ENCODE measurements at places on chromosomes 2 and 18.

- DNase-seq: no peak
Observed at GRCh38 chr18:35573531-35573930, 8.0 kb upstream of the GALNT1 start.

DNA sequence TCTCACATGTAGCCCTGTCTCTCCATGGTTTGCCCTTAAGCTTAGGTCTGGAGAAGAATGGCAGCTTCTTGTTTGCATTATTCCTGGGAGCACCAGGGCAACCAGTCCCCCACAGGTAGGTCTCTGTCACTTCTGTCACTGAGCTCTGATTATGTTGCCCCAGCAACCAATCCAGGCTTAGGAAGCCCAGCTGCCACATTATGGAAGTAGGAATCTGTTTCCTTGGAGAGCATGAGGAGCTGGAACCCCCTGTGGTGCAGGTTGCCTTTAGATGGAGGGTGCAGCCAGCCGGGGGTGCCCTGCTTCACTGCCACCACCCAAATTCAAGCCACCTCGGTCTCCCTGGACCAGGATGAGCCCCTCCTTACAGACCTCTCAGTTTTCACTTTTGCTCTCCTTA, 4.8 kb downstream of the RESP18 start:
- no peak for DNase-seq

DNA sequence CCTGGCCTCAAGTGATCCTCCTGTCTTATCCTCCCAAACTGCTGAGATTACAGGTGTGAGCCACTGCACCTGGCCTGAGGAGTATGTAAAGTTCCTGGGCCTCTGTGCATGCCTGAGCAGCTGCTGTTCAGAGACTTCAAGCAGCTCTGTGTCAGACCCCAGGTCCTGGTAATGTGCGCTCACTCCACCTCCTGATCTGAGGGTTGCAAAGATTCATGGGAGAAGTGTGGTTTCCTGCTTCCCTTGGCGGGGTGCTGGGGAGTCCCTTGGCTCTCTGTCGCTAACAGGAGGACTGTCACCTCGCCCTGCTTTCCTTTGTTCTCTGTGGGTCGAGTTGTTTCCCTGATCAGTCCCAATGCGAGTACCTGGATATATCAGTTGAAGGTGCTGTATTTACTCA, 8.6 kb upstream of the IL36A start:
- DNase-seq: no peak

DNA sequence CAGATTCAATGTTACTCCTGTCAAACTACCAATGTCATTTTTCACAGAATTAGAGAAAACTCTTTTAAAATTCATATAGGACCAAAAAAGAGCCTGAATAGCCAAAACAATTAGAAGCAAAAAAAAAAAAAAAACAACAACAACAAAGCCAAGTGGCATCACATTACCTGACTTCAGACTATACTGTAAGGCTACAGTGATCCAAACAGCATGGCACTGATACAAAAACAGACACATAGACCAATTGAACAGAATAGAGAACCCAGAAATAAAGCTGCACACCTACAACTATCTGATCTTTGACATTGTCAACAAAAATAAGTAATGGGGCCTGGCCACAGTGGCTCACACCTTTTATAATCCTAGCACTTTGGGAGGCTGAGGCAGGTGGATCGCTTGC, 53.2 kb downstream of the TAF4B start:
- no peak for DNase-seq

- DNase-seq: no peak
Observed at GRCh38 chr2:134233728-134234136, 20.1 kb upstream of the MGAT5 start.

DNA sequence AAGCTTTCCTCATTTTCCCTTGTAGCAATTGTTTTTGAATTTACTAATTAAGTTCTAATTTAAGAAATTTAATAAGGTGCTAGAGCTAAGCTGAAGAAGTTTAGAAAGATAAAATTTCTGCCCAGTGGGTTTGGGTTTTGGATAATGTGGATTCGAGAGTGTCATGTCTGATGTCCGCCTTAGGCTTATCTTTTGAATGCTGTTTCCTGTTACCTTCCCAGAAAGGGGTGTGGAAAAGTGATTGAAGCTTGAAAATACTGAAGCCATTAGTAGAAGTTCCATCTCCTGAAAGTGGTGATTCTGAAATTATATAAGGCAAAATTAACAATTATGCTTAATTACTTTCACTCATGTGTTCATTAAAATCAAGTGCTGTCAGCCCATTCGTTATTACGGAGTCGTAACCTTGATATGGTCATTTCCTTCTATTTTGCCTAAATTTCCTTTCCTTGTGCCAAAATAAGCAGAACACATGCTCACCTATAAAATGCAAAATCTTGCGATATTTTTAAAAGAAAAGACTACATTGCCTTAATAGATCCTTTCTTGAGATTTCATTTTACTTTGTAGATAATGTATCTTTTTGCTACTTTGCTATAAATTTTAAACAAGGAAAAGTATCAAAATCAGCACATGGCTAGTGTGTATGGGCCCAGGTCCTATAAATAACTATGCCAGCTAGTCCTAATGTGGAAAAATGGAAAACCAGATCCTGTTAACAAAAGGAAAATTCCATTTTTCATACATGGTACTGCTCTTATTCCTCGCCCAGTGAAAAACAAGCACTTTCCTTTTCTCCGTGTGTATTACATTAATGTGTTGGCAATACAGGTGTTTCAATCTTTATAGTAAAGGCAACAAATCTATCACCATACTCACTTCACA, 97.3 kb downstream of the ICOS start:
- DNase-seq: no peak

- DNase-seq: no peak
Observed at GRCh38 chr2:121451398-121451797, 79.3 kb upstream of the RNU4ATAC start.

- no peak for DNase-seq
Observed at GRCh38 chr2:46737577-46737976, 178.0 kb downstream of the MCFD2 start.

DNA sequence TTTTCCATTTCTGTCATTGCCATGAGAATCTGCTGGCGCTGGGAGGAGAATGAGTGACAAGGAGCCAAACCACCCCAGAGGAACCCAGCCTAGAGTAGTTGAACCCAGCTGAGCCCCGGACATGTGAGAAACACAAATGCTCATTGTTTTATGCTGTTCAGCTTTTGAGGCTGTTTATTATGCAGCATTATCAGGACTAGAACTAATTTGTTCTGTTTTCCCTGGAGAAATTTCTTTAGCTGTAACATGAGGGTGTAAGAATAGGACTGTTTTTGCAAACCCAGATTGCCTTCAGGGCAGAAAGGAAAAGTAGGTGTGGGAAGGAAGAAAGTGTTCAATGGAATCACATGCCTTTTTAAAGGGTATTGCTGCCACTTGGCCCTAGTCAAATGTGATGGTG, 28.5 kb upstream of the DOCK10 start:
- DNase-seq: no peak

- no peak for DNase-seq
Observed at GRCh38 chr18:3592864-3593263, 142.9 kb downstream of the TGIF1 start.

GRCh38 chr2:151670346-151670745, 63.9 kb downstream of the NEB start:
- DNase-seq: no peak

- no peak for DNase-seq
Observed at GRCh38 chr2:55408918-55409868, 10.5 kb downstream of the CCDC88A start.

DNA sequence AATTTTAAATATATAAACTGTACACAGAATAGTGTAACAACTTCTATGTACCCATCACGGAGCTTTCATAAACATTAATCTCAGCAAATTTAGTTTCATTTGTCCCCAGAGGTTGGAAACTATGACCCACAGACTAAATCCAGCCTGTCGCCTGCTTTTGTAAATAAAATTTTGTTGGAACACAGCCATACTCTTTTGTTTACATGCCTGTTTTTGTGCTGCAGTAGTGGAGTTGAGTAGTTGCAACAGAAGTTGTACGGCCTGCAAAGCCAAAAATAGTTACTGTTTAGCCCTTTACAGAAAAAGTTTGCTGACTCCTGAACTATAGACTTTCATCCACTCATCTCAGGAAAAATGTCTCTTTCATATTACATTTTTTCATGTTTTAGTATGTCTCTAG, 39.8 kb downstream of the RBM45 start:
- DNase-seq: peak; percentile 15

GRCh38 chr18:22705328-22705727, 227.8 kb upstream of the RBBP8 start:
- DNase-seq: peak; percentile 75

- no peak for DNase-seq
Observed at GRCh38 chr2:62313449-62314227, 117.7 kb downstream of the B3GNT2 start.

DNA sequence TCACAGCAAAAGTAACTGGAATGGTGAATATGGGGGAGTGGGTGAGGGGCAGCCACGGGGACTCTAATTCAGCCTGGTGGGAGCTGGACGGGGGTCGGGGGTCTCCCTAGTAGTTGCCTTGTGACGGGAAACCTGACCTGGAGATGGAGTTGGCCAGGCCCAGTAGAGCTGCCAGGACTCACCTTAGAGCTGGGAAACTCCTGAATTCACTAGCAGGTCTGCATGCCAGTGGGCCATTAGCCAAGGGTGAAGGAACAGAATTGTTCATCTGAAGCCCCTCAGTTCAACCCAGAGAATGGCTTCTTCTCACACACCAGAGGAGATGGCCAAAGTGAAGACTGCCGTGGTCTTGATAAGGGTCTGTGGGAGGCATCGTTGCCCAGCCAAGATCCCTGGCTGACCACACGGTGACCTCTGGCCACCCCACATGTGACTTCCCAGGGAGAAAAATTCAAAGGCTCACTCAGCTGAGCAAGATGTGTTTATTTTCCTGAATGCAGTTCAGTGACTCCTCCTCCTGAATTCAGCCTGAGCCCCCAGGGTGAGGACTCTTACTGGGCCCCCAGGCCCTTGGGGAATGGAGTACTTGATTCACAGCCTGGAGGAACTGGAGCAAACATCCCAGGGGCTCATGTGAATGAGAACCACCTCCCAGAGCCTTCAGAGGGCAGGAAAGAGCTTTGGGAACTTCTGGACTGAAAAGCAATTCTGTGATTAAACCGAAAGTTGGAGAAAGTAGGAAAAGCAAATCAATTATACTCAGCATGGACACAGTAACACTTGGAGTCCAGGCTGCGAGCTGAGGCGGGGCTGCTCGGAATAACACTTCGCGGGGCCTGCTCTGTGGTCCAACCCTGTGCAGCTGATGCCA, 25.2 kb downstream of the MOCOS start:
- no peak for DNase-seq

DNA sequence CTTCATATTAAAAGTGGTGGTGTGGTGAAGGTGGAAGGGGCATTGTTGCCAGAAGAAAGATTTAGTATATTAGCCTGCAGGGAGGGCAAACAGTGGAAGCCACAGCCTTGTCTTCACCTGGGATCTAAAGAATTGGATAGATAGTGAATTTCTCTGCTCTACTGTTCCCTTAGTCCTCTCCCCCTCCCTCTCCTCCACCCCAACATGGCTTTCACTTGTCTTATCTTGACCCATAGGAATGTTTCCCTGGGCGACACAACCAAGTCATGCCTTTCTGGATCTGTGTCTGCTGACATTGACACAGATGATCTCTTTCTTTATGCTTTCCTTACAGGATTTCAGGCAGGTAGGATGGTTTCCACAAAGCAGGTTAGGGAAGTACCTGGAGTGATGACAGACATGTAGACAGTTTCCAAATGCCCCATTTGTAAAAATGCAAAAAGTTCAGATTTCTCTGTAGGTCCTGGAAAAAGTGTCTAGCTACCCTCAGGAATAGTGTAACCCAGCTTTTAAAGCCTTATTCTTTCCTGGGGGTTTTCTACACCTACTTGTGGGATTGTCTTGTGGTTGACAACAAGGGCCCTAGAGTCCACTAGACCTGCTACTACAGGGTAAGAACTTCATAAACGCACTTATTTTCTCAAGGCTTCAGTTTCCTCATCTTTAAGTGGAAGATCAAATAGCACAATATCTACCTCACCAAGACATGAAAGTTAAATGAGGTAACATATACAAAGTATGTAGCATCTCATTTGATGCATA, 184.2 kb upstream of the SP5 start:
- peak; percentile 15 for DNase-seq

DNA sequence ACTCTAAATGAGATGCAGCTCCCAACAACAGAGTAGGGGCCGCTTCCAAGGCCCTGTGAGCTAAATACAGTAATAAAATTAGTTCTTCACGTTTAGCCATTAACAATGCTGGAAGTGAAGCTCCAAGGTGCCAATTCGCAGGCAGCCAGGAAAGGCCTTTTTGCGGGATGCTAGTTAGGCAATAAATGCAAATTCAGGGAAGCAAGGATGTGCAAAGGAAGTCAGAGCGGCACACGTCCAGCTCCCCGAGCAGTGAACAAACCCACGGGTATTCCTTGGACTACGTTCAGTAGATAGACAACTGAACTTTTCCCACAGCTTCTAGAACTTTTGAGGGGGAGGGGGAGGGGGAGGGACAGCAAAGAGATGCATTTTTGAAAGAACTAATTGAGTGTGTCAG, 6.9 kb downstream of the ZNF516 start:
- no peak for DNase-seq

- no peak for DNase-seq
Observed at GRCh38 chr18:50751947-50752346, 67.9 kb downstream of the MRO start.

GRCh38 chr2:203237346-203238238, 1.2 kb upstream of the CYP20A1 start:
- DNase-seq: no peak

DNA sequence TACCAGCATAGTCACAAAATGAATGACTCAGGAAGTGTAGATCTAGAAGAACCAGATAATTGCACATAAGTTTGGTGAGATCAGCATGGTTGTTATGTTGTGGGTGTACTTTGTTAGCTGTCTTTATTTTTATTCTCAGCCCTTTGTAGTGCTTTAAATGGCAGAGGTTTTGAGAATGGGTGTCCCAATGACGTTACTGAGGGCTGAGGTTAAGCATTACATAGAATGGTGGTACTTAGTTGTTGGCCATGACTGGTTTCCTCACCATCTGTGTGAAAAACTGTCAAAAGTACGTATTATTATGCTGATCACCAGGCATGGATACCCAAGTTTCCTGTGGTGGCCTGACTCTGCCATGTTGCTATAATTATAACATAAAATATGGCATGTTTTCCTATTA, 165.8 kb downstream of the UBE2E3 start:
- DNase-seq: no peak

GRCh38 chr2:240053173-240054155, at the start of gene OR6B3:
TSS of gene OR6B3 (minus strand) at chr2:240053521.
- no peak for DNase-seq

- no peak for DNase-seq
Observed at GRCh38 chr18:79405781-79406575, 10.2 kb downstream of the NFATC1 start.

- no peak for DNase-seq
Observed at GRCh38 chr2:1479346-1479745, 66.1 kb downstream of the TPO start.

DNA sequence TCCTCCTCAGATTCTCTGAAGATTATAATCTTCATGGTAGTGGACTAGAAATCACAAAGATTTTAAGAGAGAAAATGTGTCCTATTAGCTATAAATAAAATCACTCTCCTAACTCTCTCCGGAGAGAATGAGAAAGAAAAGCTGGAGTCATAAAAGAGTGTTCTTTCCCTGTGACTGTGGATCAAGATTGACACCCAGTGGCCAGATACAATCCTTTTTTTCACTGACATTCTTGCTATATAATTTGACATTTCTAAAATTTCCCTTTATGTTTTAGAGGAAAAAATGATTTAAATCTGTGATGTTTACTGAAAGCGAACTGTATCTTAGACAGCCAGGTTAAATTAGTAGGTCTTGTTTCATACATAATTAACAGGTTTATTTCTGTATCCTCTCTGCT, 35.4 kb upstream of the LRP2 start:
- DNase-seq: peak; percentile 21

- DNase-seq: no peak
Observed at GRCh38 chr18:6610466-6610865, 119.0 kb upstream of the ARHGAP28 start.

GRCh38 chr18:25921677-25922421, 168.6 kb downstream of the SS18 start:
- peak; percentile 9 for DNase-seq

Data from cardiac muscle cell (in vitro differentiated cells and primary cell).